BJ (cell line): ENCODE measurements at places on chromosomes 11 and 22. TPM values are rescaled to one million over a fixed set of nuclear protein-coding genes. Genes with fewer than 3 reads are reported as not detected.

- DNase-seq: no peak
Measured at GRCh38 chr11:67371189-67371910, 2.0 kb downstream of the CLCF1 start.

GRCh38 chr11:92859156-92859690 is 110.2 kb upstream of the MTNR1B start:
- no peak for DNase-seq

- DNase-seq: no peak
Measured at GRCh38 chr11:34240150-34240494, 117.7 kb downstream of the ABTB2 start.

DNA sequence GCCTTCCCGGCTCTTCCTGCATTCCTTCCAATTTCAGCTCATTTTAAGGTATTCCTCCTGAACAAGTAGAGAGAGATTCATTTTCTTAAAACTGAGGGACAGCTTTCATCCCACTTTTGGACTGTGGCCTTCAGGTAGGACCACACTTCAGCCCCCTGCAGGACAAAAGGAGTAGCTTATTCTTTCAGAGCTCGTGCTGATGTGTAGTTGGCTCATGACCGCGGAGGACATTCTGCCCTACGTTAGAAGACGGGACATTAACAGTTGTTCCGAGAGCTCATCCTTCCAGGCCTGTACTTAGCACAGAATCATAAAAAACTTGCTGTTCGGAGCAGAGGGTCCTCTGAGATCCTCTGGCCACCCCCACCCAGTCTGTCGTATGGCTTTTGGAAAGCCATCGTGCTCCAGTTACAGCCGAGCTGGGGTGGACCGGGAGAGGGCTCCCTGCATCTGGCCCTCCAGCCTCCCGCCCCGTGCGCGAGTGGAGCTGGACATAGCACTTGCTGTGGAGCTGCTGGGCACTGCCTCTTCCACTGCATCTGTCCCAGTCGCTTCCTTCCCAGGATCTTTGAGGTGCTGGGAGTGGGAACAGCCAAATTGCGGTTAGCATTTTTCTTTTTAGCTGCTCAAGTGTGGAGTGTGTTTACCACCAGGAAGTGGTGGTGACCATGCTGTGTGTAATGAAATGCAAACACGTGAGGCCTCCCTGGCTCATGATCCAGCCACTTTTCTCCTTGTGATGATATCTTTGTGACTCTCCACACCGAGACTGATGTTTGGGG is 250.3 kb downstream of the TBC1D22A start:
- DNase-seq: peak; percentile 44

The CLP1 gene
- 19.0 and 19.6 TPM in 2 replicates for polyA plus RNA-seq

The APOL3 gene
- polyA plus RNA-seq: 4.9 and 6.7 TPM in 2 replicates
